ENCODE measurements at places on chromosomes 1 and 21. TPM values are rescaled to one million over a fixed set of nuclear protein-coding genes. Genes with fewer than 3 reads are reported as not detected.

The CYB5RL gene
- 1.0 TPM for total RNA-seq

The VAV3 gene
- total RNA-seq, result 41.1 TPM

The PPM1J gene
- 0.63 TPM for total RNA-seq

The PALMD gene
- not detected for total RNA-seq

The MAD2L2 gene
- total RNA-seq, result 28.7 TPM

The CLDN19 gene
- total RNA-seq, result under 0.01 TPM

The MASP2 gene
- total RNA-seq, result 0.10 TPM
